ENCODE measurements at places on chromosomes 12 and 14.

GRCh38 chr14:72554401-72554800 is 339.5 kb downstream of the DPF3 start:
- no peak for DNase-seq

DNA sequence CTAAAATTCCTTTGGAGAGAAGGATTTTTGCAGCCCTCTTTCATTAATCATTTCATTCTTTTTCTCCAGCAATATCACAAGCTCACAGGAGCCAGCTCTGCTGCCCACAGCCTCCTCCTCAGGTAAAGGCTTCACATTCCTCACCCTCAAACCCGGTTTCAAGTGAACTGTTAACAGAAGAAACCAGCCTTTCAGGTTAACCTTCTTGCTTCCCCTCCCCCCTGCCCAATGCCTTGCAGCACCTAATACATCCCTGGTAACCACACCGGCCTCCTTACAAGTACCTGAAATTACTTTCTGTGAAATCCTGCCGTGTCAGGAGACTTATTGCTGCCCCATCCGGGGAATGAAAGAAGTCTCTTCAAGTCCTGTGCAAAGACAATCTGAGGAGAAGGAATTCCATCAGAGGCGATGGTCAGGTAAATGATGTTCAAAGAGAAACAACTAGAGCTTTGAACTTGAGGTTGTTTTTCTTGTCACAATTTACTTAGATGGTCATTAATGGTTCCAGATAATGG is 111.2 kb downstream of the MYRFL start:
- no peak for DNase-seq

DNA sequence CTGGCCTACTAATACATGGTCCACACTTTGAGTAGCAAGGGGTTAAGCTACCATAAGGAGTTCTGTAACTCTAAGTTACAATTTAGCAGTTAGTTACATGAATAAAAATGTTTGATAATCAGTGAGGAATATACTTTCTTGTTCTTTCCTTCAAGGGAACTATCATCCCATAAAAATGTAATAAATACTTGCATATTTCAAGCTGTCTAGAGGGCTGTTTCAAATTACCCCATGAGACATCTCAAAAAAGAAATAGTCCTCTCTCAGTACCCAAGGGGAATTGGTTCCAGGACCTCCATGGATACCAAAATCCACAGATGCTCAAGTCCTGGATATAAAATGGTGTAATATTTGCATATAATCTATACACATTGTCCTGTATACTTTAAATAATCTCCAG is 48.7 kb upstream of the GNG2 start:
- DNase-seq: no peak

- DNase-seq: no peak
Measured at GRCh38 chr12:51819736-51820525, 28.6 kb downstream of the FIGNL2 start.

DNA sequence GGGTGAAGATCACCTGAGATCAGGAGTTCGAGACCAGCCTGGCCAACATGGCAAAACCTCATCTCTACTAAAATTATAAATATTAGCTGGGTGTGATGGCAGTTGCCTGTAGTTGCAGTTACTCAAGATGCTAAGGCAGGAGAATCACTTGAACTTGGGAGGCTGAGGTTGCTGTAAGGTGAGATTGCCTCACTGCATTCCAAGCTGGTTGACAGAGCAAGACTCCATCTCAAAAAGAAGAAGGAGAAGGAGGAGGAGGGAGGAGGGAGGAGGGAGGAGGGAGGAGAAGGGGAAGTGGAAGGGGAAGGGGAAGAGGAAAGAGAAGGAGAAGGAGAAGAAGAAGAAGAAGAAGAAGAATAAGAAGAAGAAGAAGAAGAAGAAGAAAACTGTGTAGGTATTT is 17.0 kb downstream of the RNASE10 start:
- DNase-seq: no peak

DNA sequence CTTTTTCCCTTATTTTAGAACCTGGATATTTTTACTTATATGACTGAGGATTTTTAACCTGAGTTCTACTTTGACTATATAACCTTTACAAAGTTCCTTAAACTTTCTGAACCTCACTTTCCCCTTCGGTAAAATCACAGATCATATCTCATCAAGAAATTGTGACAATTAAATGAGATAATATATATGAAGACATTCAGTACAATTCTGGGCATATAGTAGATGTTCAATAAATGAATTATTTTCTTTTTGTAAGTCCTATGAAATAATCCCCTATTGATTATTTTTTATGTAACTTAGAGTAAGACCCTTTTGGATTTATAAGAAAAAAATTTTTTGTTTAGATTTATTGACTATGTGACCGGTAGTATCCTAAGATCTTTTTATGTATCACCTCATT is 17.6 kb upstream of the FAM177A1 start:
- no peak for DNase-seq

- no peak for DNase-seq
Measured at GRCh38 chr14:104037903-104038302, 47.6 kb upstream of the ASPG start.

DNA sequence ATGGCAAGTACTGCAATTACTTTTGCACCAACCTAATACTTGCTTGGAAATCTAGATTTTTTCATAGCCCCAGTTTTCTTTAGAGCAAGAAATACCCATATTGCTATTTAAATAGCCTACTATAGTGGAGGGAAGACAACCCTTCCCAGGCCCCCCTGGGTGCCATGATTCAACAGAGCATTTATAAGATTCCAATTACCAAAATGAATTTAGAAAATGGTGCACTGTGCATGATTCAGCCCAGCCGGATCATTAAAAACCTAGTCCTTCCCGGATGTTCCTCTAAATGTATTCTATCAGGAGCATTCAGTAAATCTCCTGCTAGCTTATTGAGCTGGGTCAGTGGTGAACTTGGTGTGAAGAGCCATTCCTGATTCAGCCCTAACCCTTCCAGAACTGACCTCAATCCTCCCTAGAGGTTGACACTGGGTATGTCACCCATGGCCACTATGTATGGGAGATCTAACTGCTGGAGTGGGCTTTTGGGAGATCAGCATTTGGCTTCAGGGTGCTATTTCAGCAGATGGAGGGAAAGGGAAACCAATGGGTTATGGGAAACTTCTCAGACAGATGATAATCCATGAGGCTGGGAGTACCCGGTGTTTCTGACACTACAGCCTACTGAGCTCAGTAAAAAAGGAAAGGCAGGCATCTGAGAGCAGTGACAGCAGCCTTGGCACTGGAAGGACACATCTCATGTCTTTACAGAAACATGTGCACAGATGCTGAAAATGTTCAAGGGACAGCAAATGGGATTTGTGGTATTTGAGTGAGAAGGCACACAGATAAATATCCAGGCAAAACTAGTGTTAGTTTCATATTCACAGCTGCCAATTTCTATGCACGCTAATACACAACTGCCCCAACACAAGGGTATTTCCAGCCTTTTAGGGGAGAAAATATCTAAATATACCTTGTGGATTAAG is 258.9 kb downstream of the DPF3 start:
- no peak for DNase-seq

DNA sequence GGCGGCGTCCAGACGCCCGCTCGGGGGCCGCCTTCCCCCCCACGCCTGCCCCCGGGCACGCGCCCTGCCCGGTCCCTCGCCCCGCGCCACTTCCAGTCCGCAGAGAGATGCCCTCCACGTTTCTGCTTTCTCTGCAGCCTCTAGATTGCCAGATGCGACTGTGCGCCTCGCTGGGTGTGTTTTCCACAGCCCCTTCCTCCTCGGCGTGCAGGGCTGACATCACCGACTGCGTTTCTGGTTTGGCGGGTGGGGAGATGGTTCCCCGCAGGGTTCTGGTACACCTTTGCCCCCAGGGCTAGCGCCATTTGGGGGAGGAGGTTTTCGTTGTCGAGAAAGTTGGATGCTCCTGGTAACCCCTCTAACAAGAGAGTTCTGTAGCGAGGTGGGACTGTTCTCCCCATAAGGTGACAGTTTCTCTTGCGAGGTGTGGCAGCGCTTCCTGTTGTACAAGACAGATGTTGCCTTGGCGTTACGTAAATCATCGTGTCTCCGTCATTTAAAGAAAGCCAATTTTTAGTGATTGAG is 1.5 kb downstream of the CALM1 start:
- peak; percentile 80 for DNase-seq

GRCh38 chr12:65511912-65512311 is 233.4 kb downstream of the MSRB3 start:
- DNase-seq: no peak

DNA sequence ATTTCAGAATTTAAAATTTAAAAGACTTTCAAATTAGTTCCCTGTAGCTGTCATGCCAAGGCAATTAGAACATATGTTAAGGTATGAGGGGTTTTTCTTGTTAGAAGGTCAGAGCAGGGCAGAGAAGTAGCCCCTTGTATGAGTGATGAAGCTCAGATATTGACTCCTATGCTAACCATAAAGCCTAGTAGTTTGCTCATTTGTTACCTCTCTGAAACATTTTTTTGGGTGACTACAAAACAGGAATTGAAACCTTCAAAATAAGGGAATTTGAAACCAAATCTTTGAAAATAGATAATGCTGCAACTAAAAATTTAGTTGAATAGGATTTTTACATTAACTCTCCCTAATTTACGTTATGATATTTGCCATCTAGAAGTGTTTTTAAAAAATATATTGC is 333.5 kb downstream of the NAV3 start:
- no peak for DNase-seq

DNA sequence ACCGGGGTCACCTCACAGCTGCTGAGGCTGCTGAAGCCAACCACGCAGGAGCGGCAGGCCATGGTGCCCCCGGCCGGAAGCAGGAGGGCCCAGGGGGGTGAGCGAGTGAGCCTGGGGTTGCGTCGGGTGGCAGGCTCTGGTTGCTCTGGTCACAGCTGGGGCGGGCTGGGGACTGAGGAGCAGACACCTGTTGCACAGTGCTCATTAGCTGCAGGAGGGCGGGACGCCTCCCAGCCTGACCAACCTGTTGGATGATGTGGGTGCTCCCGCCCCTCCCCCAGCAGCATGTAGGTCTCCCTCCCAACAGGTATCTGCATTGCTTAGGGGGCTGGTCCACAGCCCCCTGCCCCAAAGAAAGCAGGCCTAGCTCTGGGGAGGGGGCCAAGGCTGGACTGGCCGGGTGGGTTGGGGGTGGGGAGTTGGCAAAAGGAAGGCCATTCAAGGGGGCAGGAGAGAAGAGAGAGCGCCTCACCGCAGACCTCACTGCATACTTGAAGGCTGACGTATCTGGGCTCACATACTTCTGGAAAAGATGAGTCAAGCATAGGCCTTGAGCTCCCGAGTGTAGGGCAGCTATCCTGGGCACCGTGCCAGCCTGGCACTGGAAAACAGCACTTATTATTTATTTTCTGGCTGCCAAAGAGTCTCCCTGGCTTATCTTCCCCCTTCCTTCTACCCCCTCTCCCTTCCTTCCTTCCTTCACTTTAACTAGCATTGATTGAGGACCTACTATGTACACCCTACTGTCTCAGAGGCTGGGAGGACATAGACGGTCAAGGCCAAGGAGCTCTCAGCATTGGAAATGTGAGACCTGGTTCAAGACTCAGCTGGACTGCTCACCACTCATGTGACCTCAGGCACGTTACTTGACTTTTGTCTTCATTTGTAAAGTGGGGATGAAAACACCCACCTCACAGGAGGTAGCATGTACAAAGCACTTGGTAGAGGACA is at the start of gene KRT80:
KRT80 (minus strand) TSS at position 174 of the 951 bp plus-strand sequence; CDS start at position 62, 112 bp downstream.
- DNase-seq: peak; percentile 81

- DNase-seq: no peak
Measured at GRCh38 chr12:64081008-64081404, 141.1 kb downstream of the KICS2 start.

DNA sequence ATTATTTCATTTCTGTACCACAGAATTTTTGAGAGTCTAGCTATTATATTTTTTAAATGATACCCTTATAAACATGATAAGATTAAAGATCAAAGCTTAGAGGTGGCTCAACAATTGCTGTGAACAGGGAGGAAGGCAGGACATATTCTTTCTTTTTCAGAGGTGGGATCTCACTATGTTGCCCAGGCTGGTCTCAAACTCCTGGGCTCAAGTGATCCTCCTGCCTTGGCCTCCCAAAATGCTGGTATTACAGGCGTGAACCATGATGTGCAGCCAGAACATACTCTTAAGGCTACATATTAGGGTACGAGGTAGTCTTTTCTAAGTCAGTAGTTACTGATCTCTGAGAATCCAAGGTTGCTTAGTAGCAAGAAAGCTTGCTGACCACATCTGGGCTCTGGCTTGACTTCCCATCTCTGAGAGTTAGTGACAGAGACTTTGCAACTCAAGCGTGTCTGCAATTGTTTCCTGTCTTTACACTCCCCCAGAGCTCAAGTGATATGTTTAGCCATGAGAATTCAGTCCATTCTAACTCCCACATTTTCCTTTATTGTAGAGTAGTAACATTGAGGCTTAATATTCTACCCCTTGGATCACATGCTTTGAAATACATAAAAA is 8.6 kb downstream of the RAB5B start:
- DNase-seq: no peak

DNA sequence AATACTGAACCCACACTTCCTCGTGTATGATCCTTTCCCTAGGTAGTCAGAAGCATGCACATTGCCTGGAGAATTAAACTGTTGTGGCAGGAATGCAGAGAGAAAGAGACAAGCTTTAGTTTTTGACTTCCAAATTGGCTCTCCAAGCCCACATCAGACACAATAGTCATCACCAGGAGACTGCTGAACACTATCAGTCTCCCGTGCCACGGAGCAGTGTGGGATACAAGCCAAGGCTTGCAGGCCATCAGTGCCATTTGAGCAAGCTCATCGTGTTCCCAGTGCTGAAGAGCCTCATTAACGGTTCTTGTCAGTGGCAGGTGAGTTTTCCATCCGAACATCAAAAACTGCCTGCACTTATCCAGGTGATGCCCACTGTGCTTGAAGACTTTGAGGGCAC is 410.8 kb downstream of the NAV3 start:
- DNase-seq: no peak

GRCh38 chr12:77133566-77133965 is 68.2 kb upstream of the E2F7 start:
- DNase-seq: peak; percentile 68

GRCh38 chr14:41817626-41818025 is 210.9 kb downstream of the LRFN5 start:
- no peak for DNase-seq

DNA sequence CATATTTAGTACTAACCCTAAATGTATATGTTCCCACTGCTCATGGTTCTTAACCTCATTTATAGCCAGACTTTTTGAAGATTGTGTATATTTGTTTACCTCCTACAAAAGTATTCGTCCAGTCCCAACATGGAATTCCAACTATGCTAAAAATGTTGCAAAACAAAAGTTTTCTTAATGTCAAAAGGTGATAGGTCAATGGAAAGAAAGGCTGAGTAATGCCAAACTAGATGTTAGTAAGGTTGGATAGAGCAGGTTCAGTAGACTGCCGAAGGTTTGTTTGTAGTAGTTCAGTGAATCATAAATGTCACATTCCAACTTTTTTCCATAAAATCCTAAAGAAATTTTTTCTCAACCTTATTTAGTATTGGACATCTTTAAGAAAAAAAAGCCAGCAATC is 874.5 kb downstream of the FLRT2 start:
- no peak for DNase-seq

DNA sequence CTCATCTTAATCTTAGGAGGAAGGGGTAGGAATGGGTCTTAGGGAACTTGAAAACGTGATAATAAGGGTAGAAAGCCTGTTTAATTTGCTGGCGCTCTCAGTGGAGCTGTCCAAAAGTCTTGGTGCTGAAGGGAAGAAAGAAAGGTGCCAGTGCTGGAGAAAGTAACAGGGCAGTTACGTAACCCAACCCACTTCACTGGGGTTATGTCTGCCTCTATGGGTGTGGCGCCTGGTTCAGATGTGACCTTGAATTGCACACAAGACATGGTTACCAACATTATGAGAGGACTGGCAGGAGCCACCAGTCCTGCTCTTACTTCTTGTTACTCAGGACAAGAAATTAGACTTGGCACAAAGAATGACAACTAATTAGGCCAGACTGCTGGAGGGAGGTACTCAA is 18.6 kb upstream of the GPATCH2L start:
- peak; percentile 67 for DNase-seq

Data from muscle of back (tissue), 13 donors.